ENCODE measurements at places on chromosomes 12 and 14. TPM values are rescaled to one million over a fixed set of nuclear protein-coding genes. Genes with fewer than 3 reads are reported as not detected.

Gene LIN7A
- 10.5 TPM for total RNA-seq

Gene SRP54
- 96.2 TPM for total RNA-seq

Gene RAD51B
- 29.3 TPM for total RNA-seq

Gene TTC8
- 47.1 TPM for total RNA-seq

Gene TAS2R14
- not detected for total RNA-seq

Gene GZMB
- not detected for total RNA-seq

Gene IFI27L2
- total RNA-seq, result 144 TPM

Gene HOXC12
- total RNA-seq, result not detected

Gene CISTR
- total RNA-seq, result not detected

Gene CIROP
- not detected for total RNA-seq

Gene TAS2R7
- total RNA-seq, result not detected

Gene ESR2
- total RNA-seq, result 0.27 TPM

Gene FAM181A
- not detected for total RNA-seq

Gene COL2A1
- not detected for total RNA-seq

Gene PRR4
- not detected for total RNA-seq

Gene TAS2R46
- not detected for total RNA-seq

Gene BIN2
- not detected for total RNA-seq

Gene BCL11B
- total RNA-seq, result not detected

Gene COPZ1
- total RNA-seq, result 493 TPM

Gene POLE2
- 60.2 TPM for total RNA-seq

Gene PUS7L
- 8.7 TPM for total RNA-seq

Gene PRKAG1
- total RNA-seq, result 107 TPM

Gene PUS1
- total RNA-seq, result 36.4 TPM

Gene LRRC43
- not detected for total RNA-seq

Gene ALG10B
- 8.4 TPM for total RNA-seq

Gene KLRF1
- total RNA-seq, result 1.2 TPM

Gene OR4L1
- not detected for total RNA-seq

Gene RIMBP2
- not detected for total RNA-seq

Gene FGF23
- not detected for total RNA-seq

Gene DTX3
- 9.6 TPM for total RNA-seq

Gene ARHGAP9
- total RNA-seq, result not detected

Gene NGDN
- total RNA-seq, result 69.9 TPM

Gene DEGS2
- 1.5 TPM for total RNA-seq

Gene STAC3
- total RNA-seq, result 0.95 TPM

Gene ACSM4
- total RNA-seq, result not detected

Gene CCNT1
- total RNA-seq, result 21.8 TPM

Gene TSPAN19
- total RNA-seq, result not detected

Gene PLEKHG7
- not detected for total RNA-seq
